ENCODE measurements at places on chromosomes 1 and 21. TPM values are rescaled to one million over a fixed set of nuclear protein-coding genes. Genes with fewer than 3 reads are reported as not detected.

DNA sequence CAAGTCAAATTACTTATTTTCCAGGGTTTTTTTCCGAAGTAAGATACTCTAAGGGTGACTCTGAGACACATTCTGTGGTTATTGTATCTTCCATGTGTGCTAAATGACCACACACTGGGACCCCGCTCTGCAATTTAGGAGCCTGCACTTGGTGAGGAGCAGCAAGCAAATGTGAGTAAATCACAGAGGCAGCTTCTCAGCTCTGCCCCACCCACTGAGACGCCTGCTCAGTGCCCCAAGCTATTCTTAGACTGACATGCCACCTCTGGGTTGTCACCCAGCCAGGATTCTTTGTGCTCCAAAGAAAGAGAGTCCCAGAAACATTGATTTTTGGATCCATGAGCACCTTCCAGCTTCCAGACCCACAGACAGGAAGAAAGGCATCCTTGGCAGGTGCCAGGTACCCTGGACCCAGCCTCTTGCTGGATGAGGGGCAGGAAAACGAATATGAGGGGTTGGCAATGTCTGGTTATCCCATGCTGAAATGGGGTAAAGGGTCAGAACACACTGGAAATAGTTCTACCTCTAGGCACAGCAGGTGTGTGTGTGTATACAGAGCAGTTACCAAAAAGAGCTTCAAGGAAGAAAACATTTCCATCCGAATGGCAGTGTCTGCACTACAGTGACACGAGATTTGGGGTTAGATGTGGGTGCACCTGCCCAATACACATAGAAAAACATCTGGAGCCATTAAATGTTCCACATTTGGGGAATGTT is 41.2 kb downstream of the TNR start:
- peak; percentile 52 for DNase-seq

DNA sequence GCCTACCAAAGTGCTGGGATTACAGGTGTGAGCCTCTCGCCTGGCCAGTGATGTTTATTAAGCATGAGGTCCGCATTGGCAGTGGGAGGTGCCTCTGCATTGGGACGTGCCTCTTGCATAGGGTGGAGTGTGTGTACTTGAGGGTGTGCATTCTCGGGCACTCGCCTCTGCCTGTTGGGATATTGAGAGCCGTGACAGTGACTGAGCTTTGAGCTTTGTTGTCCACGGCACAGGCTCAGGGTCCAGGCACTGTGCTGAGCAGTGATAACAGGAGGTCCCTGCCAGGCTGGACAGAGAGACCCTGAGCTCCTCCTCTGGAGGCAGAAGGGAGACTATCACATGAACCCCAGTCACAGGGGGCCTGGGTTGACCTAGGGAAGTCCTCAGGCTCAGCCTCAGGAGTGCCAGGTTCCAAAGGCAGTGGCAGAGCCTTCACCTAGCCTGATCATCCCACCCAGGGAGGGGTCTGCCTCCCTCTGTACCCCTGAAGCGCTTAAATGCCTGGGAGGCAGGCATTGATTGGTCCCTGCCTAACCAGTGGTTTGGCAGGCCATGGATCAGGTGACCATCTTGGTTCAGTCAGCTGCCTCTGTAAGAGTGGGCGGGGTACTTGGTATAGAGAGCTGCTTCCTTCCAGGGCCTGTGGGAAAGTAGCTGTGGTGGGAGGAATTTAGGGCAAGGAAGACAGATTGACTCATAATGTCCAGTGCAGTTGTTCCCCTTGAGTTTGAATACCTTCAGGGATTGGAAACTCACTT is 213.8 kb upstream of the TMEM51 start:
- no peak for DNase-seq

- peak; percentile 48 for DNase-seq
Observed at GRCh38 chr1:112714313-112715263, 544 bp downstream of the PPM1J start.

- DNase-seq, result no peak
Observed at GRCh38 chr1:217721692-217722091, 90.5 kb downstream of the SPATA17 start.

GRCh38 chr1:154361357-154361756 is 36.0 kb downstream of the ATP8B2 start:
- no peak for DNase-seq

- DNase-seq, result no peak
Observed at GRCh38 chr1:59116920-59117542, 179.9 kb upstream of the FGGY start.

- DNase-seq, result peak; percentile 47
Observed at GRCh38 chr1:36151845-36152203, 2.5 kb upstream of the TRAPPC3 start.

GRCh38 chr1:10122926-10123325 is 87.4 kb upstream of the KIF1B start:
- no peak for DNase-seq

GRCh38 chr1:45622524-45623394 is 1.1 kb downstream of the CCDC17 start:
- DNase-seq, result peak; percentile 52

DNA sequence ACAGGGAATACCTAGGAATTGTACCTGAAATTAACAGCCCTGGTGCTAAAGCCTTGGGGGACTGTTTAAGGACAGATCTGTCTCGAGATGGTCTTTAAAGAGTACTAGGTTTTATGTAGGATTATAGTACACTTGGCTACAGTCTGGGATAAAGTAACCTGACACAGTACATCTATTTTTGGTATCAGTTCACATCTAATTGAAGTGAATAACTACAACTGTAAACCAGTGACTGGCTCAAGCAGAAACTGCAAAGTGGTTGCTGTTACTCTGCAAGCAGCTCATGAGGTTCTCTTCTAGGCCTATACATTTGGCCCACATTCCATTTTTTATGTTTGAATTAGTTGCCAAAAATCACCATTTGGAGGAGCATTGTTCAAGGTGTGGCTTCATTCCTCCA is 320.8 kb upstream of the USP25 start:
- no peak for DNase-seq

GRCh38 chr1:25051504-25051903 is 121.4 kb upstream of the RUNX3 start:
- no peak for DNase-seq

DNA sequence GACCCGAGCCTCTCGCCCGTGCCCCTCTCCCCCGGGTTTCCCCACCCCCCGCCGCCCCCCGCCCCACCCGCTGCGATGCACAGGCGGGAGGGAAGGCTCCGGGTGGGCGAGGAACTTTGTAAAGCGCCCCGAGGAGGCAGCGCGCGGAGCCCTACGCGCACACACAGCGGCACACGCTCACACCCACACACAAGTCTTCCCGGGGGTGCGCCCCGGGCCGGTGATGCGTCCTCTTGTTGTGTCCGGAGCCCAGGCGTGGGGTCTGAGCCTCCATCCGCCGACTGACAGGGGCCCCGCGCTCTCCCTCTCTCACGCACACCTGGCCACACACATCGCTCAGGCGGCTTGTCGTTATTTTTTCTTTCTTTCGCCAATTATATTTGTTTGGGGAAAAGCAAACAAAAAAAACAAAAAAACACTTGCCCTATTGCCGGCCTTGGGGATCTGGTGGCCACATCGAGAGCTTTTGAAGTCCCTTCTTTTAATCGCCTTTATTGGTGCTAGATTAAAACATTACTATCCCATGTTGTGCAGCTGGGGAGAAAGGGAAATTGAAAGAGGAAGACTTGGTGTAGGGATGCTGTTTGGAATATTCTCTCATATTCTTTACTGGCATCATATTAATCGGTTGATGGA is 770 bp downstream of the NTNG1 start:
- DNase-seq, result peak; percentile 36

DNA sequence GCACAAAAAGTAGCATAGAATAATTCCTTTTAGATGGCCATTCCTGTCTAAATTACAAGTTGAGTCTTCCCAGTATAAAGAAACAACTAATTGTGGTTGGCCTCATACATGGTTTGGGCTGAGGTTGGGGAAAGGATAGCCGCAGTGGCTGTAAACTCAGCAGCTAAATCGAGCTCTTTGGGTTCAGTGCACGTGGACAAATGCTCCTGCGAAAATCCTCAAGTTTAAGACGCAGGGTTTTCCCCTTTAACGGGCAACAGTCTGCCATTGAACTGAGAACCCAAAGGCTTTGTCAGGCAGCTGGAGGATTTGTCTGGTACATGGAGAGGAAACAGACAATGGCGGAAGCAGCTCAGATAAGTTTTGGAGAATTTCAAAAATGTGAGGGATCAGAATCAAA is 331.9 kb downstream of the TGFB2 start:
- DNase-seq, result no peak

DNA sequence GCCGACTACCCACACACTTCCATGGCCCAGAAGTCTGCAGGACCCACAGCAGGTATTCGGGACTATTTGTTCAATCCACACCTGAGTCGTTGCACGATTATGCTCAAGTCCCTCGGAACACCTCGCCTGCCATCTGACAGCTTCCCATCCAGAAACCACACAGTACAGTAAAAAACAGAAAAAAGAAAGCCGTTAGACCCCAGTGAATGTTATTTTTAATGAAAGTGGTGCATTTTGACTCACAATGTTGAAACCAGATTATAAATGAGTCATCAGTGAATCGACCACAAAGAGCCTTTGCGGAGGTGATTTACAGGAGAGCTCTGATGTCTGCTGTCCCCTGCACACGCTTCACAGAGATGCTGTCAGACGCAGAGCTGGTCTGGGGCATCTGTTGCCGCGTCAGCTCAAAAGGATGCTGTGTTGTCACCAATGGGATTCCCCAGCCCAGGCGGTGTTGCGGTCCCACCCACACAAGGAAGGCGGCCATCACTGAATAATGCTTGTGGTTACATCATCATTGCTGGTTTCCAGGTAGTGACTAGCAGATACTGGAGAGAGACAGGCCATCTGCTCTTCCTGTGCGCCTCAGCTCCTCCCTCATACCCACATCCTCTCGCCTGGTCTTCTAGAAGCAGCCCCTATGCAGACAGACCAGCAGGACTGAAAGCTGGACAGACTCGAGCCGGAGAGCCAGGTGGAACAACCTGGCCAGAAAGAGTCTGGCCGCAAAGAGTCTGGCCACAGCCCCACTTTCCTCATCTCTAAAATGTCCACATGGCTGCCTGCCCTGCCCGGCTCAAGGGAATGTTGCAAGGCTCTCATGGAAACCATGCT is 116.8 kb downstream of the TOMM20 start:
- peak; percentile 63 for DNase-seq

- peak; percentile 88 for DNase-seq
Observed at GRCh38 chr1:202589190-202589930, 120.9 kb downstream of the SYT2 start.

DNA sequence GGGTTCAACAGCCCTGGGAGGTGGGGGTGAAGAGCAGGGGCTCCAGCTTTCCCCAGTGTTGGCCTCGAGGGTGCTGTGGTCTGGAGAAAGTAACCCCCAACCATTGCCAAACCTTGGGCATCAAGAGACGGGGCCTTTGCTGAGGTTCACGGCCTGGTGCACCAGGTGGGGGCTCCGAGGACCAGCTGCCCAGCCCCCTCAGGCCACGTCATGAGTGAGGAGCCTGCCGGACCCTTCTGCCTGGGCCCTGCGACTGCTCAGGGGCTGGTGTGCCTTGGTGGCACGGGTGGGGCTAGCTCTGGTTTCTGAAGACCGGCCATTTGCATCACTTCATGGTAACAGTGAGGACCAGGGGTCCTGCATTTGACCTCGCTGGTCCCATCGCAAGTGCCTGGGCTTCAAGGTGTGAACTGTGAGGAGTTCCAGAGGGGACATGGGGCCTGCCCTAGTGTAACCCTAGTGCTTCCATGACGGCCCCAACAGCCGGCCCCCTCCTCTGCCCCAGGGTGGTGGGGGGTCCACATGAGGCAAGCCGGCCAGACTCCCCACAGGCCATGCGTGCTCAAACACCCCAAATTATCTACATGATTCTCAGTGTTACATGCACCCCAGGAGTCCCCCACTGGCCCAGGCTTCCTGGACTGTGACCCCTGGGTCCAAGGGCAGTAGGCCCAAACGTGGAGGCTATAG is 13.5 kb downstream of the MORN1 start:
- no peak for DNase-seq

GRCh38 chr21:41966872-41967621 is 13.2 kb upstream of the C2CD2 start:
- no peak for DNase-seq

DNA sequence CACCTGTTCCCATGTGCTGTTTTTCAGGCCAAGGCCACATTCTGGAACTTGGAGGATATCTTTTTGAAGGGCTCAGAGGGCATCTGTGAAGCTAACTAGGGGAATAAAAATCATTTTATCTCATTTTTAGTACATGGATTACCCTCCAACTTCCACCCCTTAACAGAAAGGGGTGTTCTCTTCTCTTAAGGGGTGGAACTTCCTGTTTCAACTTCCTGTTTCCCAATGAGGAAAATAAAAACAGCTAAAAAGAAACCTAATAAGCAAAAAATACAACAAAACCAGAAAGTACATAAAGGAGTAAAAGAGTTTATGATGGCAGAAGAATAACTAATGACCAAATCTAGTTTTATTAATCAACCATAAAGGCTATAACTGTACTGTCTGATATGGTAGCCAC is 24.8 kb upstream of the SLC22A15 start:
- no peak for DNase-seq

- DNase-seq, result no peak
Observed at GRCh38 chr1:245528258-245528635, 373.5 kb downstream of the KIF26B start.

GRCh38 chr1:244874974-244875579 is 10.7 kb upstream of the HNRNPU start:
- DNase-seq, result no peak

GRCh38 chr1:53069265-53069662 is 7.3 kb downstream of the PODN start:
- peak; percentile 7 for DNase-seq

DNA sequence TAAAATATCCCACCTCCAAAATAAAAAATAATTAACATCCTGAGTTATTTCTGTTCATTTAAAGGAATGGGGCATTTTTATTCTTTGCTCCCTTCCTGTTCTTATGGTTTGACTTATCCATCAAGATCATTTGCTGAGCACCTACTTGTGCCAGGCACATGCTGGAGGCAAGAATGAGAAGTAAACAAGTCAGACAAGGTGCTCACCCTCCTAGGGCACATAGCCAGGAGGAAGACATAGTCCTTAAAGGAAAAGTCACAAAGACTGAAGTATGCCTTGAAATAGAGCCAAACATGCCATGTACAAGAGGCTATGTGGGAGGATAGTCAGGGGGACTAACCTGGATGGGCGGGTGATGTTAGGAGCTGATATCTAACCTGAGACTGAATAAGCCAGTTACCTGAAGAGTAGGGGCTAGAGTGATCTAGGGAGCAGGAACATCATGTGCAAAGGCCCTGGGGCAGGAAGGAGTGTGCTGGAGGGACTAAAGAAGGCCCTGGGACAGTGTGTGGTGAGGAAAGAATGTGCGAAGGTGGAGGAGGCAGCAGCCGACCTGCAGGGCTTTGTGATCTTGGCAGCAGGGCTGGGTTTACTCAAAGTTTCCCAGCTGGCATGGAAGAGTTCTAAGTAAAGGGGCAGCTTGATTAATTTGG is 233.5 kb downstream of the MATN1 start:
- no peak for DNase-seq

Gene CR1
- total RNA-seq, result 2.2 TPM

Gene OR2M3
- total RNA-seq, result not detected

Gene PLA2G2C
- not detected for total RNA-seq

Gene RHBDL2
- not detected for total RNA-seq

Gene GJC2
- total RNA-seq, result 1.7 TPM

Gene AMY1A
- total RNA-seq, result not detected

Gene RGS7
- total RNA-seq, result not detected

Gene OR2L8
- not detected for total RNA-seq

Gene CDKN2C
- 16.9 TPM for total RNA-seq
